ENCODE measurements at places on chromosomes 4 and X.

- H3K4me3 ChIP-seq, result no peak overlapping the region
- no peaks in the 10 kb centered on the region for H3K36me3 ChIP-seq
These were observed 22.9 kb upstream of the SGMS2 start for GRCh38 chr4:107801766-107802211.

DNA sequence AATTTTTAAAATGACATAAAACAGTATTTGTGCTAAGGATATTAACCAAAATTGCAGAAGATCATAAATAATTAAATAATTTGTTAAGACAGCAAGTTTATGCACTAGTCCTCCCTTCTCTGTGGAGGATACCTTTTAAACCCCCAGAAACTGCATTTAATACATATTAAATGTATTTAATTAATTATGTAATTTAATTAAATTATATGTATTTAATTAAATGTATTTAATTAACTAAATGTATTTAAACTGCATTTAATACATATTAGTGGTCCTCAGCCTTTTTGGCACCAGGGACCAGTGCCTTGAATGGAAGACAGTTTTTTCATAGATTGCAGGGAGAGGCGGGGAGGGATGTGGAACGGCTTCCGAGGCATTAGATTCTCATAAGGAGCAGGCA is 404.6 kb downstream of the ARHGAP24 start:
- H3K27ac ChIP-seq, result no peak overlapping the region
- H3K27me3 ChIP-seq, result no peaks in the 10 kb centered on the region
- no peaks in the 10 kb centered on the region for H3K36me3 ChIP-seq
- DNase-seq, result no peak
- no peak overlapping the region for H3K4me3 ChIP-seq

- DNase-seq, result no peak
- H3K4me3 ChIP-seq, result no peak overlapping the region
- H3K4me1 ChIP-seq, result no peaks in the 10 kb centered on the region
- H3K27ac ChIP-seq, result no peak overlapping the region
These were observed 210.5 kb upstream of the NEIL3 start for GRCh38 chr4:177099211-177099610.

DNA sequence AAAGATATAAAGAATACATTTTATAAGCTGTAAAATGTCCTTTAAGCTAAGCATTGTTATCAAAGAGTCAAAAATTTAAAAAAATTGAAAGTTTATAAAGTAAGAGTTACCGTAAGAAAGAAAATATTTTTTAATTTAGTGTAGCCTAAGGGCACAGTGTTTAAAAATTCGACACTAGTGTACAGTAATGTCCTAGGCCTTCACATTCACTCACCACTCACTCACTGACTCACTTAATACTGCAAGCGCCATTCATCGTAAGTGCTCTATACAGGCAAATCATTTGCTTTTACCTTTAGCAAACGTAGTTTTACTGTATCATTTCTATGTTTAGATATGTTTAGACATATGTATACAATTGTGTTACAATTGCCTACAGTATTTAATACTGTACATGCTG is 20.2 kb downstream of the GLRA3 start:
- H3K27ac ChIP-seq, result no peak overlapping the region
- no peaks in the 10 kb centered on the region for H3K36me3 ChIP-seq
- no peaks in the 10 kb centered on the region for H3K27me3 ChIP-seq
- no peaks in the 10 kb centered on the region for H3K4me1 ChIP-seq
- H3K4me3 ChIP-seq, result no peak overlapping the region
- no peak for DNase-seq

DNA sequence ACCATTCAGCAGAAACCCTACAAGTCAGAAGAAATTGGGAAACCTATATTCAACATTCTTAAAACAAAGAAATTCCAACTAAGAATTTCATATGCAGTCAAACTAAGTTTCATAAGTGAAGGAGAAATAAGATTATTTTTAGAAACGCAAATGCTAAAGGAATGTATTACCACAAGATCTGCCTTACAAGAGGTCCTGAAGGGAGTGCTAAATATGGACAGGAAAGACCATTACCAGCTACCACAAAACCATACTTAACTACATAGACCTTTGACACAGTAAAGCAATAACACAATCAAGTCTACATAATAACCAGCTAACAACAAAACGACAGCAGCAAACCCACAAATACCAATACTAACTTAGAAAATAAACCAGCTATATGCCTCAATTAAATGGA is 169.3 kb upstream of the FGF16 start:
- no peak overlapping the region for H3K4me3 ChIP-seq
- H3K4me1 ChIP-seq, result no peaks in the 10 kb centered on the region
- H3K27ac ChIP-seq, result no peak overlapping the region
- no peaks in the 10 kb centered on the region for H3K36me3 ChIP-seq
- H3K27me3 ChIP-seq, result no peaks in the 10 kb centered on the region
- DNase-seq, result no peak

GRCh38 chr4:77014256-77014655 is 61.5 kb downstream of the CCNI start:
- no peak overlapping the region for H3K4me3 ChIP-seq
- no peaks in the 10 kb centered on the region for H3K27me3 ChIP-seq
- peaks cover 4% of the 10 kb centered on the region for H3K4me1 ChIP-seq
- no peak overlapping the region for H3K27ac ChIP-seq
- no peak for DNase-seq

DNA sequence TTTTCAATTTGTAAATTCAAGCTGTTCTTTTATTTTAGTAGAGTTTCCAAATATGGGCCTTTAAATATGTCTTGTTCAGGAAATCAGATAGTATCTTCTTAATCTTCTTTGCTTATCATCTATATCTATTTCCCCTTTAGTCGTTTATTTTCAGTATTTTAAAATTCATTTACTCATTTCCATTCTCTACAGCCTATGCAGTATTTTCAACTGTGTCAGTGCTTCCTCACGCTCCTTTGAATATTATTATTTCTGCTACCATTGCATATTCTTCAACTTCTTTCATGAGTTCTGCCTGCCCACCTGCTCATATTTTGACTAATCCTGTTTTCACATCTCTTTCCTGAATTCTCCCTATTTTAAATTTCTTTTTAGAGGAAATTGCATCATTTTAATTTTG is 185.4 kb downstream of the DKK2 start:
- H3K27me3 ChIP-seq, result no peaks in the 10 kb centered on the region
- H3K27ac ChIP-seq, result no peak overlapping the region
- H3K4me3 ChIP-seq, result no peak overlapping the region

DNA sequence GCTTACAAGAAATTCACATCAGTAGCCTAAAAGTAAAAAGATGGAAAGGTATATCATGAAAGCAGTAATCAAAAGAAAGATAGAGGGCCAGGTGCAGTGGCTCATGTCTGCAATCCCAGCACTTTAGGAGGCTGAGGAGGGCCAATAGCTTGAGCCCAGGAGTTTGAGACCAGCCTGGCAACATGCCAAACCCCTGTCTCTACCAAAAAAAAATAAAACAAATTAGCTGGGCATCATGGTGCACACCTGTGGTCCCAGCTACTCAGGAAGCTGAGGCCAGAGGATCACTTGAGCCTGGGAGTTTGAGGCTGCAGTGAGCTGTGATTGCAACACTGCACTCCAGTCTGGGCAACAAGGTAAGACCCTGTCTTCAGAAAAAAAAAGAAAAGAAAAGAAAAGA is 55.5 kb downstream of the GSPT2 start:
- no peaks in the 10 kb centered on the region for H3K27me3 ChIP-seq
- H3K27ac ChIP-seq, result no peak overlapping the region
- H3K4me3 ChIP-seq, result no peak overlapping the region
- H3K36me3 ChIP-seq, result no peaks in the 10 kb centered on the region

All from MM.1S (cell line).